ENCODE measurements at places on chromosomes 11 and 22.

- peak; percentile 70 for DNase-seq
These were observed 1.7 kb upstream of the SCO2 start for GRCh38 chr22:50526834-50527801.

DNA sequence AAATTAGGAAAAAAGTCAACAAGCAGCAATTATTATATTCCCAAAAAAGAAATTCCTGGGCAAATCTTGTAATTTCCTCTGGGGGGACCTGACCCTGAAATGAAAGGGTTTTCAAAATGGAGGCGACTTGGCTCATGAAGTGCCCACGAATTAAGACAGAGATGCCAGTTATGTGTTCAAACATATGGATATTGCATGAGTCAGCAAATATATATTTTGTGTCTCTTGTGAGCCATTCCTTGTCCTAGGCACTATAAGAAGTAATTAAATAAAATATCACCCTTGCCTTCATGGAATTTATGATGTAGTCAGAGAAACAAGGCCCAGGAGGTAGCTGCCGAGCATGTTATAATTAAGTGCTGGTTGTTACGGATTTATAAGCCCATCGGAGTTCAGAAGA lies 68.6 kb downstream of the BARX2 start:
- no peak for DNase-seq

- DNase-seq: no peak
These were observed 134.7 kb downstream of the GRIK4 start for GRCh38 chr11:120646206-120646605.

DNA sequence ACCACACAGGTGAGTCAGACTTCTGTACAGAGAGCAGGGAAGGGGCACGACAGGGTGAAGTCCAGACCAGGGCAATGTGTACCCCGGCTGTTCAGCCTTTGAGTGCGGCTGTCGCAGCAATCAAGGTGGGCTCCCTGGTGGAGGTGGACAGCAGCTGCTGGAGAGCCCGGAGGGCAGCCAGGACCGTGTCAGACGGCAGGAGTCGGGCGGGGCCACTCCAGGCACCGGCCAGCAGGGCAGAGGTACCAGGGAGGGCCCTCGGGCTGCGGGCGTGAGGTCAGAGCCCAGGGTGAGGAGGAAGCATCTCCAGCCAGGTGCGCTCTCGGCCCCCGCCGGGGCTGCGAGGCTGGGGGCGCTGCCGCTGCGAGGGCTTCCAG lies 802 bp upstream of the PIM3 start:
- DNase-seq: no peak

- DNase-seq: no peak
These were observed 62.9 kb upstream of the BID start for GRCh38 chr22:17836992-17837742.

GRCh38 chr11:12158909-12159308 lies 48.5 kb downstream of the MICAL2 start:
- DNase-seq: no peak

DNA sequence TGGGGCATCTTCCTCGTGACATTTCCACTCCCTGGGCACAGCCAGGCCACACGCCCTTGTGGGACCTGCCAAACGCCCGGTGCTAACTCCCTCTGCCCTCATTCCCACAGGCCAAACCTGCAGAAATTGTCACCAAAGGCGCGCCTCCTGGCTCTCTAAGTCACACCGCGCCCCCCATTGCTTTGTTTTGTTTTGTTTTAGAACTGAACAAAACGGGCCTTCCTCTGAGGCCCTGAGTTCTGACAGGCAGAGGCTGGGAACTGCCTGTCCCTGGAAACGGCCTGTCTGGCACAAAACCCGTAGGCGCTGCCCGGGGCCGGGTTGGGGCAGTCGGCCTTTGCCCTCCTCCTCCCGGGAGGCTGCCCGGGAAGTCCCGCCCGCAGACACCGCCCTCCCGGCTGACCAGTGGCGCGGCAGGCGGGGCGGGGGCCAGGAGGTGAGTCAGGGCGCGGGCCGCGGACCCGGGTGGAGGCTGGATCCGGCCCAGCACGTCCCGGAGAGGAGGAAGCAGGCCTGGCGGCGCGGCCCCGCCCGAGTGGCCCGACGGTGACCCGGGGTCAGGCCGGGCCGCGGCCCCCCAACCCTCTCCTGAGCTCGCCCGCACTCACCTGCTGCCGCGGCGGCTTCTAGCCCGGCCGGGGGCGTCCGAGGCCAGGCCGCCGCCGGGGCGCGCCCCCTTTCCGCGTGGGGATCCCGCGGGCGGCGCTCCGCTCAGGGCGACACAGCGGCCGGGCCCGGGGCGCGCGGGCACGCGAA lies 465 bp downstream of the SUN2 start:
- peak; percentile 51 for DNase-seq

- DNase-seq: no peak
These were observed 17.8 kb upstream of the PIM3 start for GRCh38 chr22:49942565-49943404.

GRCh38 chr11:69511358-69512055 lies 30.0 kb downstream of the LINC01488 start:
- DNase-seq: no peak

- DNase-seq: peak; percentile 57
These were observed 1.0 kb downstream of the FJX1 start for GRCh38 chr11:35619116-35619854.

GRCh38 chr11:110808248-110808647 lies 96.0 kb upstream of the ARHGAP20 start:
- no peak for DNase-seq

DNA sequence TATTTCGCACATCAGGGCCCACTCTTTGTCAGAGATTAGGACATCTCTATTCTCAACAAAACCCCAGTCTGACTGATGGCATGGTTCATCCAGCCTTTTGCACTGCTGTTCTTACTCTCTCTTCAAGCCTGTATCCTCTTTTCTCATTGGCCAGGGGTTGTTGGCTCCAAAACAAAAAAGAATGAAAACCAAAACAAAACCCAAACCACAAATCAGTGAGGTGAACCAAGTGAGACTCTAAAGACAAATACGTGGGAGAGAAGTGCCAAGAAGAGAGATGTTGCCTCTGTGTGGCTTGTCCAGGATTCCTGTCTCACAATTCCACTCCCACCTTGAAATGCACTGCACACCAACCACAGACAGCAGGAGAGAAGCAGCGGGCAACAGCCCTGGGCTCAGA lies 278.9 kb upstream of the NARS2 start:
- no peak for DNase-seq

DNA sequence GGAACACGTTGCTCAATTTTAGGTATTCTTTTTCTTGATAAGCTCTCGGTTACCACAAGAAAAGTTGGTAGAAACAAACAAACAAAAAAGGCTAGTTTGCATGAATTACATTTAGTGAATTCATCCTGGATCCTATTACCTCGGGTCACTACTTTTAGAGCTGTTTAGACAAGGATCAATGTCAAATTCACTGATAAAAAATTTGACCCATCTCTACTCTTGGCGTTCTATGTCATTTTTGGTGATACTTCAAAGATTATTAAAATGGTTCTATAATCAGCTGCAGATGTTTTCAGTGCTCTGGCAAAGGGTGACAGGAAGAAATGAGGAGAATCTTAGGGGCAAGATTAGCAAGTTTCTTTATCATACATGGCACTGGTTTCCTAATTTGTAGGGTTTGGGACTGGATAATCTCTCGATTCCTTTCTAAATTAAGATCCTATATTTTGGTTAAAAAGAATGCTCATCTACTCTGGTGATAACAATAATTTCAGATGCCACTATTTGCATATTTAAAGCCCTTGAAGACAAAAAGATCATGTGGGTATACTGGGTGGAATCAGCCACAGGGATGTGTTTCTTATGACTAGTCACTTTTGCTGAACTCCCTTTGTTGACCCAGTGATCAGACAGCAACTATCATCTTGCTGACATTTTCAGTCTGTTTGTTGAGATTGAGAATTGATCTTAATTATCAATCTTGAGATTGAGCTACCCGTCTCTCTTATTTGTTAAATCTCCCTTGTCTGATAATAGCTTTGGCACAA lies 442.9 kb downstream of the AASDHPPT start:
- no peak for DNase-seq

DNA sequence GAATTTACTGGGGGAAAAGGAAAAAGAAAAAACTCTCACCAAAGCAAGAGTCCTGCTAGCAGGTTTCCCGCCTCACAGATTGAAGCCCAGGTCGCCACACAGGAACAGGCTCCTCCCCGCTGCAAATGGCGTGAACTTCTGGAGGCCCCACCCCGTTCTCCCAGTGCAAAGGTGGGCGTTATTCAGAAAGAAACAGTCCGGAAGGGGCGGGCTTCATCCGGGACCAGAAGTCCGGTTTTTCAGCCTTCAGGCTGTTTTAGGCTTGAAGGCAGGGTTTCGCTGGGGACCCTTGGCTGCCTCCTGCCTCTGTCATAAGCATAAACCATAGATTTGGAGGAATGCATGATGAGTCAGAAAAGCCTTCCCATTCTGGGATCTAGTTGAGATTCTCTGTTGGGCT lies 148.3 kb upstream of the POU2AF2 start:
- no peak for DNase-seq

DNA sequence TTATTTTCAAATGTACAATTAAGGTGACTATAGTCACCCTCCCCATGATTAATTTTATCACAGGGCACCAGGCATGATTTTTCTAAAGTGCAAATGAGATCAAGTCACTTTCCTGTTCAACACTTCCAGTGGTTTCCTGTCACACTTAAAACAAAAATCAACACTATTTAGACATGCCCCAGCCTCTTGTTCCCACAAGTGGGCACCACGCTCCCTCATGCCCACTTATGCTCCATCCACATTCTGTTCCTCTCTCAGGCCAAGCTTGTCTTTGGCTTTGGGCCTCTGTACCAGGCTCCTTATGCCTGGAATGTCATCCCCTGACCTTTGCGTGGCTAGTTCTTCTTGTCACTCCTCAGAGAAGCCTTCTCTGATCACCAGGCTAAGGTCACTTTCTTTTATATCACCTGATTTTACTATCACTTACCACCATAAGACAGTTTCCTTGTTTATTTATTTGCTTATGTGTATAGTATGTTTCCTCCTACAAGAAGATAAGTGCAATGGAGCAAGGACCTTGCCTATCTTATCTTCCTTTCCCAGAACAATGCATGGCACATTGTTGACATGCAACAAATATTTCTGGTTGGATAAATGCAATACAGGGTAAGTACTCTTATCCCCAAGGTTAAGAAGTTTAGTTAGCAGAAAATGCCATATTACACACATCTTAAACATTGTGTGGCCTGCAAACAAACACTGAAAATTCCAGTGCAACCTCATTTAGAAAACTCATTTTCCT lies 50.9 kb upstream of the PANX1 start:
- no peak for DNase-seq

DNA sequence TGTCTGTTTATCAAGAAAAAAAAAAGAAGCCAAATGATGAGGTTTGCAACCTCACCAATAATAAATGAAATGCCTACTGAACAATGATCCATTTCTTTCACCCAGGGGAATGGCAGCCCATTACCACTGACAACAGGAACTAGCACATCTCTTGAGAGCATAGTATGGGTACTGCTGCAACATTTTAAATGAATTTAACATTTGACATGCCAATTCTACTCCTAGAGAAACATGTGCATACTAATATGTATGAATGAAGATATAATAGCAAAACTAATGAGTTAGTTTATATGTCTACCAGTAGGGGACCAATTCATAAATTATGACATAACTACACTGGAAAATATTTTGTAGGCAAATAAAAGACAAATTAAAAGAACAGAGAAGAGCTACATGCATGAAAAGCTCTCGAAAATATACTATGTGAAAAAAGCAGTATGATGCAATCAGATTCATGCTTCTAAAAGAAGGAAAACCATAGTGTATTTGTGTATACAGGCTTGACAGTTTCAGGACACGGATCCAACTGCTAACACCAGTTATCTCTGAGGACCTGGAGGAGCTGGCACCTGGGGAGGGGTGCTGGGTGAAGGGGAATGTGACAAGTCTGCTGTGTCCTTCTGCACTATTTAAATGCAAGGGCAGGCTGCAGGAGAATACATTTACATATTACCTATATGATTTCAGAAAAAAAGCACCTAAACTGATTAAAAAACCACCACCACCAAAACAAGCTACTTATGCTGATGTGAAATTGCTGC lies 6.9 kb downstream of the SMCO4 start:
- no peak for DNase-seq

- DNase-seq: peak; percentile 84
These were observed 35.1 kb upstream of the SUSD2 start for GRCh38 chr22:24146194-24146616.

- DNase-seq: no peak
These were observed 491.5 kb upstream of the KIRREL3 start for GRCh38 chr11:127492029-127492428.

DNA sequence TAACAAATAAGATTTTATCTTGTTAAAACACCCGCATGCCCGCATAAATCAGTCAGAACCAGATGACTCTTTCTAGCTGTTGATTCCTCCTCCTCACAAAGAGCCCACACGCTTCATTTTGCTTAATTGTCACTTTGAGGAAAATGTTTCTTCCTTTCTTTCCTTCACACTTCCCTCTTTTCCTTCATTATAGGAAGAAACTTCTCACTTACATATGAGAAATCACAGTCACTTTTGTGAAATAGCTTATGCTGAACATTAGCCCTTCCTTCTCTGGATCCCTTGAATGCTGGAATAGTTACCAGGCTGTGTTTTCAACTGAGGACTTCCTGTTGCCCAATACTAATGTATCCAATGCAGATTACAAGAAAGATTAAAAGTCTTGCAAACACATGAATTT lies 5.8 kb downstream of the MS4A6E start:
- DNase-seq: no peak

- no peak for DNase-seq
These were observed at the start of gene MYO7A for GRCh38 chr11:77127920-77128691. Gene MYO7A, plus strand, starts transcription at chr11:77128246. Its CDS starts 2,389 bp downstream, at chr11:77130635.

- DNase-seq: no peak
These were observed 404 bp downstream of the DCHS1 start for GRCh38 chr11:6655020-6655789.

DNA sequence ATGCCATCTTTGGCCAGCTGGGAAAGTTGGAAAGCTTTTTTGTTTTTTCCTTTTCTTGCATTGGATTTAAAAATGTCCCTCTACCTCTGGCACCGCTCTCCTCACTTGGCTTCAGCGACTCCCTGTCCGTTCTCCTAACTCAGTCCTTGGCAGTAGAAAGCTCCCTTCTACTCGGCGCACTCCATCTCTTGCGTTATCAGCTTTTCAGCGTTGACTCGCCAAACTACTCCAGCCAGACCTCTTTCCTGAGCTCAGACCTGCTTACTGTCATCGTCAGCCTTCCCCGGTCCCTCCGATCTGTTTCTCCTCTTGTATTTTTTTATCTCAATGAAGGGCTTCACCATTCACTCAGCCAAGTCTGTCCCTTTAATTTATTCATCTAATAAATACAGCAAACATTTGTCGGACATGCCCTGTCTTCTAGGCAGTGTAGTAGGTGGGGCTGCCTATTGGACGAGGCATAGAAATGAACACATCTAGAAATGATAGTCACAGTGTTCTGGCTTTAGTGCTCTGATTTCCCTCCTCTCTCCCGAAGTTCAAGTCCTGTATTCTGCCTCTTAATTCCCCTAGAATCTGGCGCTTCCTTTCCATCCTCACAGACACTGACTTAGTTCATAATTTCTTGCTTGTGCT lies 839 bp downstream of the CEP164 start:
- DNase-seq: no peak

GRCh38 chr11:63508009-63508408 lies 2.1 kb downstream of the LGALS12 start:
- peak; percentile 64 for DNase-seq
